ENCODE measurements at places on chromosomes 11 and 22. TPM values are rescaled to one million over a fixed set of nuclear protein-coding genes. Genes with fewer than 3 reads are reported as not detected.

The CCDC87 gene
- 0.21 TPM for total RNA-seq

The MGAT3 gene
- total RNA-seq = not detected

The MS4A14 gene
- total RNA-seq = not detected

The CD3D gene
- total RNA-seq = not detected

The TUB gene
- total RNA-seq = 1.3 TPM

The RASL10A gene
- total RNA-seq = 0.73 TPM

The NTM gene
- 2.1 TPM for total RNA-seq

The OR51E1 gene
- total RNA-seq = not detected

The MUC6 gene
- not detected for total RNA-seq

The OR6A2 gene
- 0.20 TPM for total RNA-seq

The POU2AF2 gene
- not detected for total RNA-seq

The TSSK2 gene
- total RNA-seq = not detected

The SEPTIN3 gene
- 0.07 TPM for total RNA-seq

The TRIM34 gene
- total RNA-seq = 12.9 TPM

The OR5P2 gene
- not detected for total RNA-seq

The KRTAP5-11 gene
- total RNA-seq = not detected

The LAMTOR1 gene
- total RNA-seq = 110 TPM

The ANGPTL5 gene
- not detected for total RNA-seq

The OR5L1 gene
- not detected for total RNA-seq

The DAGLA gene
- 1.5 TPM for total RNA-seq

The PATE4 gene
- not detected for total RNA-seq

The MMP11 gene
- 4.5 TPM for total RNA-seq

The APOL1 gene
- total RNA-seq = 52.2 TPM

The LMNTD2 gene
- 0.56 TPM for total RNA-seq

The GTSE1 gene
- total RNA-seq = 15.4 TPM

The GAB2 gene
- total RNA-seq = 19.6 TPM

The PGM2L1 gene
- total RNA-seq = 32.2 TPM

The FADD gene
- 57.0 TPM for total RNA-seq

The FXYD2 gene
- total RNA-seq = 0.13 TPM

The CNGA4 gene
- total RNA-seq = not detected

The OR4A16 gene
- not detected for total RNA-seq

The CHADL gene
- total RNA-seq = 0.74 TPM

The ANO9 gene
- 0.07 TPM for total RNA-seq

The SLC3A2 gene
- total RNA-seq = 175 TPM

The SUSD2 gene
- 0.18 TPM for total RNA-seq

The MS4A6E gene
- not detected for total RNA-seq

The CYTH4 gene
- 0.11 TPM for total RNA-seq

The LRRN4CL gene
- total RNA-seq = under 0.01 TPM

The ZBTB16 gene
- 17.3 TPM for total RNA-seq

The PGA5 gene
- total RNA-seq = not detected

The PAX6 gene
- total RNA-seq = not detected

The TSPAN32 gene
- not detected for total RNA-seq

The WNT7B gene
- total RNA-seq = not detected

The CFAP300 gene
- not detected for total RNA-seq

The PATE2 gene
- 0.07 TPM for total RNA-seq

The ASRGL1 gene
- 134 TPM for total RNA-seq

The CDC42EP2 gene
- 19.5 TPM for total RNA-seq

The CDON gene
- total RNA-seq = 1.8 TPM

The APOA5 gene
- not detected for total RNA-seq

The SAA4 gene
- not detected for total RNA-seq

The RIMBP3B gene
- under 0.01 TPM for total RNA-seq

The SMIM35 gene
- not detected for total RNA-seq

The UPK2 gene
- total RNA-seq = not detected

The COX8A gene
- total RNA-seq = 263 TPM

The OR10A2 gene
- total RNA-seq = not detected

The PRCP gene
- total RNA-seq = 271 TPM

All from pulmonary artery endothelial cell (primary cell).